ENCODE measurements at places on chromosomes 7 and 10.
A peak's percentile ranks its signal among the peaks of the same experiment; 100 is the strongest.

GRCh38 chr7:46746695-46747687 is 825.9 kb upstream of the IGFBP3 start:
- no peak for DNase-seq

GRCh38 chr7:4071370-4072058 is 610.6 kb upstream of the FOXK1 start:
- DNase-seq, result no peak

GRCh38 chr10:59885430-59886134 is 20.8 kb downstream of the CCDC6 start:
- DNase-seq, result no peak

DNA sequence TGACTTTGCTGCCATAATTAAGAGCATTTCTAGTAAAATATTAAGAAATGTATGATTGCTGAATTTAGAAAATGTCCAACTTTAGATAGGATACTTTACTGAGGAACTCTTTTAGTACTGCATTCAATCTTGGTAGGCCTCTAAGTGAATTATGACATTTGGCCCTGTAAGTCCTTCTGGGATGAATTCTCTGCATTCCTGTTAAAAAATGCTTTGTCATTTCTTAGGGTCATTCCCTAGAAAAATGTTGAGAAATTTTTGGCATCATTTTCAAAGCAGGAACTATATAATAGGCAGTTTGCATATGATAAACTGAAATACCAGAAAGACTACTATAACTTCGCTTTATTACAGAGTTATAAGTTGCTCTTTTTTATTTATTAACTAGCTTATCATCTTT is 69.3 kb upstream of the PRR15 start:
- DNase-seq, result no peak

- DNase-seq, result no peak
Measured at GRCh38 chr10:8581521-8582225, 527.2 kb downstream of the GATA3 start.

GRCh38 chr10:61120805-61121204 is 176.8 kb upstream of the RHOBTB1 start:
- DNase-seq, result no peak

GRCh38 chr10:92688927-92689662 is 660 bp upstream of the HHEX start:
- peak; percentile 63 for DNase-seq

GRCh38 chr7:129493555-129493954 is 8.8 kb upstream of the SMKR1 start:
- DNase-seq, result peak; percentile 13

- DNase-seq, result no peak
Measured at GRCh38 chr7:7966141-7966734, 2.4 kb upstream of the GLCCI1 start.

DNA sequence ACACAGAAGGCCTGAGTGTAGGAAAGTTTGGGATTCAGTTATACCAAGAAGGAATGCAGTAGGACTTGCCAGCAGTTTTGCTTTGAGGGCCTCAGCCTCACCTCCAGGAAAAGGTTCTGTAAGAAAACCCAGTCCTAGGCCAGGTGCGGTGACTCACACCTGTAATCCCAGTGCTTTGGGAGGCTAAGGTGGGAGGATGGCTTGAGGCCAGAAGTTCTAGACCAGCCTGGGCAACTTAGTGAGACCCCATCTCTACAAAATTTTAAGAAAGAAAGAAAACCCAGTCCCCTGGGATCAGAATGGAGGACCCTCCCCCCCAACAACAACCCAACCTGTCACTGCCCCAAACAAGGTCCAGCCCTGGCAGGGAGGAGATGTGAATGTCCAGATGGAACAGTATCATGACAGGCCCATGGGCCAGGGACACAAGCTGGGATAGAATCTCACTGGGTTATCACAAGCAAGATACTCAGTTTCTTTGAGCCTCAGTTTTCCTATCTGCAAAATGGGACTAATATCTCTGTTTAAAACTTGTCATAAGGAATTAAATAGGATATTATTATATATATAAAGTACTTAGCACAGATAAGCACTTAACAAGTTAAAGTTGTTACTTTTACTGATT is 68.7 kb downstream of the GTF2IRD1 start:
- no peak for DNase-seq

- DNase-seq, result peak; percentile 35
Measured at GRCh38 chr7:1269336-1269890, 36.7 kb downstream of the UNCX start.

DNA sequence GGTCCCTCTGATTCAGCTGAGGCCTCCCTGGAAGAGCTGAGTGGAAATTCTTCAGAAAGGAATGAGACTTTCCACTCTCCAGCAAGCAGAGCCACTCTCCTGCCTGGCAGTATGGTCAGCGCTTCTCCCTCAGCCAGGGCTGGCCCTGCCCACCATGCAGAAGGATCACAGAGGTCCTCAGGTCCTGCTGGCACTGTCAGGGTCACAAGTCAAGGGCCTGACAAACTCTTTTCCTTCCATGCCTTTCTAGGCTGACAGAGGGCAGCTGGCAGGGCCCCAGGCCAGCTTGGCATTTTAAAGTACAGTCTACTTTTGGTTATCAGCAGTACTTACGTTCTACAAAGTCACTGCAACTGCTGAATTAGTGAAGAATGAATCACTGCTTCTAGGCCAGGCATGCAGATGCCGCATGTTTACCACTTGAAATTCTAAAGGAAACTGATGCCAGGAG is 119.3 kb upstream of the FRMD4A start:
- DNase-seq, result no peak

- no peak for DNase-seq
Measured at GRCh38 chr10:132054564-132054963, 11.2 kb upstream of the JAKMIP3 start.
